ENCODE measurements at places on chromosomes 16 and 17.
A peak's percentile ranks its signal among the peaks of the same experiment; 100 is the strongest.

DNA sequence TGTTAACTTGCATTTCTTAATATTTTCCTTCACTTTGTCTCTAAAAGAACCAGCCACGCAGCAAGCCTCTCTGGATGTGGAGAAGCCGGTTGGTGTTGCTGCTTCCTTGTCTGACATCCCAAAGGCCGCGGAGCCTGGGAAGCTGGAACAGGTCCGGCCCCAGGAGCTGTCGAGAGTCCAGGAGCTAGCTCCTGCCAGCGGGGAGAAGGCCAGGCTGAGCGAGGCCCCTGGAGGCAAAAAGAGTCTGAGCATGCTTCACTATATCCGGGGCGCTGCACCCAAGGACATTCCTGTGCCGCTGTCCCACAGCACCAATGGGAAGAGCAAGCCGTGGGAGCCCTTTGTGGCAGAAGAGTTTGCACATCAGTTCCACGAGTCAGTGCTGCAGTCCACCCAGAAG is 22.8 kb downstream of the GINS2 start:
- DNase-seq = no peak

GRCh38 chr17:21089933-21090901 is 36.5 kb upstream of the DHRS7B start:
- DNase-seq = no peak

GRCh38 chr16:15575293-15576049 is 67.5 kb downstream of the MARF1 start:
- DNase-seq = no peak

DNA sequence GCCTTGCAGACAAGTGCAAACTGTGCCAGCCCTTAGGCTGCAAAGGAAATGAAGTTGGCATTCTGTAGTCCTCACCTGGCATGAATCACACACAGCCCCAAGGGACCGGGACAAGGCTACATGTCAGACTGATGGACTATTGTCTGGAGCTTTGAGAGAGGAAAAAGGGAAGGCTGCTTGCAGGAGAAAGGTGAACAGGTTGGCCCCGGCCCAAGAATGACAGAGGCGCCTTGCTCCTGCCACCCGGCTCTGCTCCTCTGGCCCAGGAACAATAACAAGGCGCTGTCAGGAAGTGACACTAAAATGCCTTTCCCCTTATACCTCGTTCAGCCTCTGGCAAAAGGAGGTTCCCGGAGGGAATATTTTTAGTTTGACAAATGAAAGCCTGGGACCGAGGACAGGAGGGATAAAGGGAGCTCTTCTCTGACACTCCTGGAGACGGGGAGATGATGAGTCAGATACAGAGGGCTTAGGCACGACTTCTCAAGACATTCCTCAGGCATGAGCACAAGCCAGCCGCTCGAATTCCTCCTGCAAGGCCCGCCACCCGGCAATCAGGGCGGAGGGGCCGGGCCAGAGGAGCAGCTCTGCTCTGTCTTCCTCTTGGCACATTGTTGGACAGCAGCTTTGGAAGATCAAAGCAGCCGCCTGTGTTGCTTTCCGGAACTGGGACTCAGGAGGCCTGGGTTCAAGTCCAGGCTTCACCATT is 105.8 kb downstream of the NOG start:
- DNase-seq = no peak

DNA sequence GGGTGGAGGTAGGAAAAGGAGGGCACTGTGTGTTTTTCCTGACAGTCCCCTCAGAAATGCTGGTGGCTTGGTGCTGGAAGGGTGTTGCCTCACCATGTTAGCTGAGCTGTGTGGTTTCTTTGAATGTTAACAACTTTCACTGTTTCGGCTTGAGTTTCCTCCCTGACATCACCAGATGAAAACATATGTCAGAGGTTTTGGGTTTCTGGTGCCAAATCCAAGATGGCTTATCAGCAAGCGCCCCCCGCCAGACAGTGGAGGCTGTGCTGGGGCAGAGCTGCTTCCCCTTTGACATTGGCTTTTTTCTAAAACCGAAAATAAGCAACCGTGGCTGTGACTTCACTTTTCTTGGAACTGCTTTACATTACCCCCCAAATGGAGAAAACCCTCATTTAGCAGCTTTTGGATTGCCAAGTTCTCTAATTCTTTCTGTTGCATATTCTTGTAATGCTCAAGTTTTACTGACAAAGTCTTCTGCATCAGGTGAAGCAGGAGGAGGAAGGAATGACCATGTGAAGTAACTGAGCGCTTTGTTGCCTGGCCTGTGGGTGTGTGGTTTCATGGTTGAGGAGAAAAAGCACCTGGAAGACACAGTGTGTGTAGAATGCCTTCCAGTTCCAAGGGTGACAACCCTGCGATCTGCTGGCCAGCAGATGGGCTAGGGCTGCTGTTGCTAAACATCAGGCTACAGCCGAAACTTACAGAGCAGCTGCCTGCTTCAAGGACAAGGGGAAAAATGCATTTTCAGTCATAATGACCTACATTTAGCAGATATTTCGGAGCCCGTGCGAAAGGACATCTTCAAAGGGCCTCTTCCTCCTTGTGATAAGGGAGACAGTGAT is 9.7 kb downstream of the RMI2 start:
- peak; percentile 74 for DNase-seq

DNA sequence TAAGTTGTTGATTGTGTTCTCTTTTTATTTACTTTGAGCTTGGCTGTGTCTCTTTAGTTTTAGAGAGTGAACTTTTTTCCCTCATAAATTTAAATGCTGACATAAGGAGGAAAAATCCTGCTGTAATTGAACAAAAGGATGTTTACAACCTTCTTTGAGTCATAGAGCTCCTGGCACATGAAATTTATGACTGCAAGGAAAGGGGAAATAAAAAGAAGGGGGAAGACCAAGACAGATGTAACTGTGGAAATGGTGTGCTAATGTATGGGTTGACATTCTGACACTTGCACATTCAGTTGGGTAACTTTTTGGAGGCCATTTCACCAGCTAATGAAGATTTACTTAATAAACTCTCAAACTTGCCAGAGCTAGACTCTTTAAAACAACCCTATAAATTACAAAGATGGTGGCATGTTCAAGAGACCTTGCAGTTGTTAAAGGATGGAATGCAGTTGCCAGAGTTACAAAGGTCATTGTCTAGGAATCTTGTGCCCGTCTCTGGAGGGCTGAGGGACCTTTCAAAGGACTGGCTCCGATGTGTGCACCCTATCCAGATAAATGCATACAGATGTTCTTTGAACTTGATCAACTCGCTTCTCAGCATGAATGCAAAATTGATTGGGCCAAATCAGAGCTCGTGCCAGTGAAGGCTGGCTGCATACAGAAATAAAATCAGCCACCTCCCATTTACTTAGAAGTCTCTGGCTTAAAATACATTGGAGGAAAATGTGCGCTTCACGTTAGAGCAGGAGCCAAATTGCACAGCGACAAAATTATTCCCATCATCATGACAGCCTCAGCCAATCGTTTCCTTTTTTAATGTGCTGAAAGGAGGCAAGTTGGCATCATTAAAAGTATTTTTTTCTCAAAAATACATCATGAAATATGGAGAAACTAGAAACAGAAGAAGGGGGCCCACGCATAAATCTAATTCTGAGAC is 289.0 kb upstream of the XYLT1 start:
- DNase-seq = no peak

Measured in stimulated activated CD8-positive, alpha-beta memory T cell treated with anti-CD3 and anti-CD28 coated beads, Interleukin-2, amount 100 ng/mL, for 48 hours (primary cell).